ENCODE measurements at places on chromosomes 1 and 21. TPM values are rescaled to one million over a fixed set of nuclear protein-coding genes. Genes with fewer than 3 reads are reported as not detected.

DENND2D gene
- total RNA-seq, result not detected

IRF6 gene
- not detected for total RNA-seq

FCRL2 gene
- not detected for total RNA-seq

SLC35E2B gene
- 10.2 TPM for total RNA-seq

NID1 gene
- 29.3 TPM for total RNA-seq

NES gene
- 16.6 TPM for total RNA-seq

DIO1 gene
- total RNA-seq, result 31.1 TPM

FAM76A gene
- 18.8 TPM for total RNA-seq

TAF13 gene
- total RNA-seq, result 62.1 TPM

LCE2A gene
- total RNA-seq, result not detected

WNT3A gene
- not detected for total RNA-seq

TAF12 gene
- 24.2 TPM for total RNA-seq

VSIG8 gene
- not detected for total RNA-seq

AMY1A gene
- total RNA-seq, result not detected

TMCC2 gene
- total RNA-seq, result 0.21 TPM

FCGR3B gene
- not detected for total RNA-seq

LRIG2 gene
- total RNA-seq, result 8.1 TPM

PKLR gene
- 10.3 TPM for total RNA-seq

PPOX gene
- 15.5 TPM for total RNA-seq

LRRC38 gene
- not detected for total RNA-seq

PGBD5 gene
- total RNA-seq, result 0.13 TPM

TBCE gene
- total RNA-seq, result 25.6 TPM

MAP1LC3C gene
- total RNA-seq, result not detected

GFI1 gene
- total RNA-seq, result 10.0 TPM

LHX8 gene
- not detected for total RNA-seq

PIGC gene
- 29.5 TPM for total RNA-seq

GBP7 gene
- total RNA-seq, result not detected

NEGR1 gene
- total RNA-seq, result not detected

LPAR3 gene
- total RNA-seq, result not detected

EDN2 gene
- not detected for total RNA-seq

NT5C1A gene
- total RNA-seq, result not detected

FAM163A gene
- not detected for total RNA-seq

KRTAP19-3 gene
- total RNA-seq, result not detected

UBASH3A gene
- total RNA-seq, result not detected

OR2L2 gene
- not detected for total RNA-seq

IPO13 gene
- total RNA-seq, result 15.6 TPM

LAD1 gene
- 41.2 TPM for total RNA-seq

USP1 gene
- total RNA-seq, result 91.7 TPM

ADORA1 gene
- total RNA-seq, result 0.11 TPM

LRRC53 gene
- total RNA-seq, result not detected

ZNF593OS gene
- total RNA-seq, result not detected

DESI2 gene
- total RNA-seq, result 62.0 TPM

DR1 gene
- 42.3 TPM for total RNA-seq

BMP8B gene
- 0.14 TPM for total RNA-seq

USH2A gene
- total RNA-seq, result 0.01 TPM

ELAVL4 gene
- total RNA-seq, result not detected

AK5 gene
- not detected for total RNA-seq
